AG08396 (cell line): ENCODE measurements at places on chromosomes 12 and 14.
A peak's percentile ranks its signal among the peaks of the same experiment; 100 is the strongest.

- DNase-seq, result no peak
Measured at GRCh38 chr12:98519257-98519907, 4.0 kb downstream of the TMPO start.

DNA sequence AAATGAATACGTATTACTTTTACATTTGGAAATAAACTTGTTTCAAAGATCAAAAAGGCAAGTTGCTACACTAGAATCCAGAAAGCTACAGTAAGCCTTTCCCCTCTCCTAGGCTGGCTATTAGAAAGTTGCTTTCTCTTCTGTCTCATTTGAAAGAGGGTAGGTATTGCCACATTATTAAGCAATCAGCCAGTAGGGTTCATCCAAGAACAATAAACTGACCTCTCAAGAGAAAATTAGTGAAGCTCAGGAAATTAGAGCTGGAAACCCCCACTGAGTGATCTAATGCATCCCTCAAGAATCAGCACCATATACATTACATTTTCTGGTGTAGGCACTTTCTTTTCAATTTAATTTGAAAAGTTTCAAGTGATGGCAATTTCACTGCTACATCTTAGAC, 4.5 kb upstream of the TMEM233 start:
- no peak for DNase-seq

DNA sequence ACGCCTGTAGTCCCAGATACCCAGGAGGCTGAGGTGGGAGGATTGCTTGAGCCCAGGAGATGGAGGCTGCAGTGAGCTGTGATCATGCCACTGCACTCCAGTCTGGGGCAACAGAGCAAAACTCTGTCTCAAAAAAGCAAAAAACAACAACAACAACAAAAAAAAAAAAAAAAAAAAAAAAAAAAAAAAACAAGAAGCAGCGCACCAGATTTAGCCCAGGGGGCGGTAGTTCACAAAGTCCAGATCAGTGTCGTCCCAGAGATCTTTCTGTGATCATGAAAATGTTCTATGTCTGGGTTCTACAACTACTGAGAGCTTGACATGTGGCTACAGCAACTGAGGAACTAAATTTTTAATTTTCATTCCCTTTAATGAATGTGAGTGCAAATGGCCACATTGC, 27.4 kb downstream of the OAS2 start:
- DNase-seq, result no peak

DNA sequence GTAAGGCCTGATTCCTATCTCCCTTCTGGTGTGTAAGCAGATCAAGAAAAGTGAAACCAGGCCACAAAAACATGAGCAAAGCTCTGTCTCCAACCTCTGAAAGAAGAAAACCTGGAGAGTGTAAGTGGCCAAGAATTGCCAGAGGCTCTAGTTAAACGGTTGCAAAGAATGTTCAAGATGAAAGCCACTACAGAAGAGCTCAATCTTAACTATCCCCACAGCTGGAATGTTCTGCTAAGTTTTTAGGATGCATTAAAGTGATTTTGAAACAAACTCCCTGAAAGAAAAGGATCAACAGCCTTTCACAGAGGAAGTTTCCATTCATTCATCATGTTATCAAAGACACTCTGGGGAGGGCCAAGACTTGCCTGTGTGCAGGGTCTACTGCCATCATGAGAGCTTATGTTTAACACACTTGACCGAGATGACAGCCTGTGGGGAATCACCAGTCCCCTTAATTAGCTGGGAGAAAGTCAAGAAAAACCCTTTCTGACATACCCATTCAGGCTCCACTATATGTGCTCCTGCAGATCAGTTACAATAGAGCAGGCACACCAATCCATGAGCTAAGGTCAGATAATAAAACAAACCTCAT, 128.0 kb upstream of the OVCH1 start:
- DNase-seq, result no peak

DNA sequence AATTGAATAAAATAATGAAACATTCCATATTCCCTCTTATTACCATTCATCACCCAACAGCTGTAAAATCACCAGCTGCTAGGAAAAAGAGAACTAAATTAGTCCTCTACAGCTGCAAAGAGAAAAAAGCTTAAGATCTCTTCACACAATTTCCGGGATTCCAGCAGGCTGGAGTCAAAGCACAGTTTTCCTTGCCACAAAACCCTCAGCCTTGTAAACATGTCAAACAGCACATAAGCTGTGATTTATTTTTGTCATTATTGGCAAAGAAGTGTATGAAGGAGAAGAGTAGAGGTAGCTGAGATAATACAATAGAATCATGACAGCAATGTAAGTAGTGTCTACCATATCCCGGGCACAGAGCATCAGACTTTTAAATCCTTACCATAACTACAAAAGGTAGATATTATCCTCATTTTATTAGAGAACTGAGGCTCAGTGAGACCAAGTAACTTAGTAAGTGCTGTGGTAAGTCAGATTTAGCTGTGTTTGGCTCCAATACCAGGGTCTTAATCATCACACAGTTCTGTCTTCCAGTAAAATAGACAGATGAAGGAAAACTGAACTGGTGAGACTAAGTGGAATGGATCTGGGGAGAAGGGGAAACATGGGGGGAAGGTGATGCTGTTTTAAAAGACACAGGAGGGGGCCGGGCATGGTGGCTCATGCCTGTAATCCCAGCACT, 57.3 kb downstream of the NTN4 start:
- peak; percentile 64 for DNase-seq

DNA sequence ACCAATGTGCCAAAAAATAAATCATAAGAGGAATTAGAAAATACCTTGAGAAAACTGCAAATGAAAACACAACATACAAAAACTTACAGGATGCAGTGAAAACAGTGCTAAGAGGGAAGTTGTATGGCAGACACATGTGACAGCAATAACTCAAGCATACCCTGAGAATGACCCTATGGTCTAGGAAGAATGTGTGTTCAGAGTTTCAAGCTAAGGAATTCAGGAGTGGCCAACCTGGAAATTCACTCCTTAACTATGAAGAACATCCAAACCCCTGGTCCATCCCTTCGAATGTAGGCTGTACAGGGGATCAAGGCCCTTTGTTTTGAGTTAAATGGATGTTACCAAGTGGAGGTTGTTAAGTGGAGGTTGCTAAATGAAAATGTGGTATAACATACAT, 16.7 kb upstream of the TTC9 start:
- no peak for DNase-seq

DNA sequence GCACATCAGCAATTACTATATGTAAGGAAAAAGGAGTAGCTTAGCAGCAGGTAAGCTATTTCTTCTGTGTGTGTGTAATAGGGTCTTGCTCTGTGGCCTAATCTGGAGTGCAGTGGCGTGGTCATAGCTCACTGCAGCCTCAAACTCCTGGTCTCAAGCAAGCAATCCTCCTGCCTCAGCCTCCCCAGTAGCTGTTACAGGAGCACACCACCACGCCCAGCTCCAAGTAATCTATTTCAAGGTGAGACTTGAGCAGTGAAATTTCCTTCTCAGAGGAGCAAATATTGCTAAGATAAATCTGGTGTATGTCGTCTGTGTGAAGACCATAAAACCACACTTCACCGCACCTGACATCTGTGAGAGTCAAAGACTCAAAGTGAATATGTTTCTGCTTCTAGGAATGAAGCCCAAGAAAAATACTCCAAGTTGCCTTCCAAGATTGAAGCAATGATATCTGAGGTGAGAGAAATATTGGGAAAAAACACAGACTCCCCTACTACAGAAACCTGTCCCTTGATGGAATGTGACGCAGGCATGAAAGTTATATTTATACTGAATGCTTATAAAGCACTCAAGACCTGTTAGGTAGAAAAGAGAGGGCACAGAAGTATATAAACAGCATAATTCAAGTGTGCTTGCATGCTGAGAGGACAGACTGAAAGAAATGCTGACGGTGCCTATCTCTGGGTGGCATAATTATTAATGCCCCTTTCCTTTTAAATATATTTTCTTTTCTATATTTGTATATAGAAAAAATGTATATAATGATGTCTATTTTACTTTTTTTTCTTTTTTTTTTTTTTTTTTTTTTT, 2.5 kb upstream of the SELPLG start:
- no peak for DNase-seq

DNA sequence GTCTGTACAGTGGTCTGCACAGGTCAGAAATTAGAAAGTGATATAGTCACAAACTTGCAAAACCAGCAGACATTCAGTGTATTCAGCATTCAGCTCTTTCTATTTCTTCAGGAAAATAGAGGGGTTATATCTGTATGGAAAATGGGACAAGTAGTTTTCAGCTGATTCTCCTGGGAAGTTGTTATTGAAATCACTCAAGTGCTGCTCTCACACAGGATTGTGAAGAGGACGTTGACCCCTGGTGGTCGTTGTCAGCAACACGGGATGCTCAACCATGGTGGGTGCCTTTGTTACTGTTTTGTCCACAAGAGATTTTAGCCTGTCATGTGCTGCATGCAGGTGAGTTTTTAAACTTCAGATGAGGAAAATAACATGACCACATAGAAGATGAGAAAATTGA, 981.8 kb downstream of the TMEM121 start:
- no peak for DNase-seq
